ENCODE measurements at places on chromosomes 7 and 10.

DNA sequence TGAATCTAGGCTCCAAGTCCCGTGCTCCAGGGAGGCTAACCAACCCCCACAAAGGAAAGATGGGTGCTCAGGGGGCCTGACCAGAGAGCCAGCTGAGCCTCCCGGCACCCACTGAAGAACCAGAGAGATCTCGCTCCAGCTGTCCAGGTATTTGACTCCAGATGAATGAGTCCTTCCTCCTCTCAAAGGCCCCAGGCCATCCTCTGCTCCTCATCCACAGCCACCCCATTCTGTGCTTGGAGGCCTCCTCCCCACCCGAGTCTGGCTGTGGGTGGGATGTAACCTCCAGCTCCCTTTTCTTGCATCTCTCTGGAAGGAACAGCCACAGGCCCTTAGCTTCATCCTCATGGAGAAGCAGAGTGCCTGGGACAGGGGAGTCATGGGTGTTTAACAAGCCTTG lies 44.6 kb downstream of the VSTM4 start:
- no peak for DNase-seq

DNA sequence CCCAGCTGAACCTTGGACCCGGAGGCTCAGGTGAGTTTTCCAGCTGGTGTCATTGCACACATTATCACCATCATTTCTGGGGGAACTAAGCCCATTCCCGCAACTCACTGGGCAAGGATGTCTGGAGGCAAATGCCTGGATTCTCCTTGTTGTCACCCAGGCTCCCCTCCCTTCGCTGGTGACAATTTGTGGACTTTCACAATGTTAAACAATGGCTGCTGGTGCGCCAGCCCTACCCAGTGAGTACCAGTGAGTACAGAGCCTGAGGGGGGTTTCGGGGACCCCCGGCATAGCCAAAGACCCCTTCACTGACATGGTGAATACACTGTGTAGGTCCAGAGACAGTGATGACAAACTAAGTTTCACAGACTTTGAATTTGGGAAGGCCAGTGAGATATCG lies 189.2 kb downstream of the ADARB2 start:
- DNase-seq, result no peak

GRCh38 chr10:119667562-119668328 lies 16.6 kb downstream of the BAG3 start:
- DNase-seq, result no peak

DNA sequence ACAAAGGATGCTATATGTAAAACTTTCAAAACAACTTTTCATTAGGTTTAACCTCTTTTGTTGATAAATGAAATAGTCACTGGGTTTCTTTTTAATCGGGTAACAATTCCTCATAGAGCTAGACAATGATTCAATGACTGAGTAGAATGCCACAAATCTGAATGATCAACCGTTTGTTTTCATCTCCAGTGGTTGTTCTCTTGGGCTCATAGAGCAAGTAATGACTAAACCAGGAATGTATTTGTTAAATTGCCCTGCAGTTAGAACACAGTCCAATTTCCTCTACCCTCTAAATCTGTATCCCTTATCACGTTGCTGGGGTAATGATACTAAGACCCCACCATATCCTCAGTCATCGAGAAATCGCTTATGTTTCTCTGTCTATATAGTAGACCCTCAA lies 40.0 kb downstream of the CNNM1 start:
- DNase-seq, result no peak

GRCh38 chr10:90047243-90047729 lies 345.9 kb downstream of the KIF20B start:
- no peak for DNase-seq

Measured in AML-193 (cell line).